ENCODE measurements at places on chromosomes 3 and 15.

- DNase-seq, result no peak
These were observed 10.8 kb upstream of the TSEN2 start for GRCh38 chr3:12473511-12473910.

DNA sequence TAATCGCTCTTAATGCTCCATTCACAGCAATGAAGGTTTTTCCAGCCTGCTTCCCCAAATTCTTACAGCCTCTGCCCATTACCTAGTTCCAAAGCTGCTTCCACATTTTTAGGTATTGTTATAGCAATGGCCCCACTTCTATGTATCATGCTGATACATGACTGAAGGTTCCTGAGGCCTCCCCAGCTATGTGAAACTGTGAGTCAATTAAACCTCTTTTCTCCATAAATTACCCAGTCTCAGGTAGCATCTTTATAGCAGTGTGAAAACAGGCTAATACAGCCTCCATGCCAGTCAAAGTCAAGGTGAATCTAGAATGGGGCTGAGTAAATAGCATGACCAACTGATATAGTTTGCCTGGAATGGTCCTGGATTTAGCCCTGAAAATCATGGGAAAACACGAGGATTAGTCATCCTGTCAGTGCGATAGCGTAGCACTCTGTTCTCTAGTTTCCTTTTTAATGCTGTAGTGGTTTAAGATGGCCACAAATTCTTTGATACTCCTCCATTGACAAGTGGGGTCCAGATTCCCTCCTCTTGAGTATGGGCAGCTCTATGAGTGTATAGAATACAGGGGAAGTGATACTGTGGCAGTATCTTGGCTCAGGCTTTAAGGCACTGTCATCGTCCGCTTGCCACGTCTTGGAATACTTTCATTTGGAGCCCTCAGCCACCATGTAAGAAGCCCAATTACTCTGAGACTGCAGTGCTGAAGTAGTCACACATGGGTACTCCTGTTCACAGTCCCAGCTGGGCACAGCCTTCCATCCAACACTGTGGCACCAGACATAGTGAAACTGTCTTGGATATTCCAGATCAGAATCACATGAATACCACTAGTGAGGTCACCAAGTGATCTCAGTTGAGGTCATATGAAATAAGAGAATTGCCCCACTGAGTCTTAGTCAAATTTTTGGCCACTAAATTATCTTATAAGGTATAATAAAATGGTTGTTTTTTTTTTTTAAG lies 94.0 kb upstream of the PLCL2 start:
- no peak for DNase-seq

- no peak for DNase-seq
These were observed 10.0 kb downstream of the GATA2 start for GRCh38 chr3:128482666-128483656.

GRCh38 chr15:31843426-31844055 lies 186.8 kb upstream of the CHRNA7 start:
- no peak for DNase-seq

DNA sequence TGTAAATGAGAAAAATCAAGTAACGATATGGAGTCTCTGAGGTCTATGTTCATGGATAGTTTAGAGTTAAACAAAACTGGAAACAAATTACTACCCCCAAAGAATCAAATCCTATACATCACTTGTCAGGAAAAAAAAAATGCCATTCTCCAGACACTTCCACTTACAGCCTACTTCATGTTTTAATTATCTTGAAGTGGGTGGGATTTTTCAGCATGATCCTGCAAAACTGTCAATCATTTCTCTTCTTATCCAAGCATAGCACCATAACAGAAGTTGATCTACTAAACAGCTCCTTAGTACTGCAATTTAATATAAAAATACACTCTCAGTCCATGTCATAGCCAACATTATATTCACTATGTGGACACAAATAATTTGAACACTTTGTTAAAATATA lies 833.9 kb downstream of the TUSC7 start:
- no peak for DNase-seq

GRCh38 chr15:82909080-82909815 lies 43.3 kb downstream of the HOMER2 start:
- no peak for DNase-seq

- no peak for DNase-seq
These were observed 34.0 kb downstream of the KLHL25 start for GRCh38 chr15:85760531-85761371.

DNA sequence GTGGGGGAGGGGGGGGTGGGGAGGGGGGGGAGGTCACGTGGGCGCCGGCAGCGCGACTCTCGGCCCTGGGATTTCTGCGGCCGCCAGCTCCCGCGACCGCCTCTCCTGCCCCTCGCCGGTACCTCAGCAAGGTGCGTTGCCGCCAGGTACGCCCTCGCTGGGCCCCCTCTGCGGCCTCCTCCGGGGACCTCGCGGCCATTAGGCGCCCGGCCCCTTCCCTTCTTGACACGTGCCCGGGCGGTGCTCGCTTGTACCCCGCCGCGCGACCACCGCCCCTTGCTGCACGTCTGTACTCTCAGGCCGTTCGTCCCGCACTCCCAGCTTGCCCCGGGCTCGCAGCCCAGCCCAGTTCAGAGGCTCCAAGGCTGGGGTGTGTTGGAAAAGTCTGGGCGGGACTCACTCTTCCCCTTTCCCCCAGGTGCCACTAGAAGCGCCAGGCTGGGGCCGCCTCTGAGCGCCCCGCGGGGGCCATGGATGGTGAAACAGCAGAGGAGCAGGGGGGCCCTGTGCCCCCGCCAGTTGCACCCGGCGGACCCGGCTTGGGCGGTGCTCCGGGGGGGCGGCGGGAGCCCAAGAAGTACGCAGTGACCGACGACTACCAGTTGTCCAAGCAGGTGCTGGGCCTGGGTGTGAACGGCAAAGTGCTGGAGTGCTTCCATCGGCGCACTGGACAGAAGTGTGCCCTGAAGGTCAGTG lies at the start of gene MAPKAPK3:
Gene MAPKAPK3 (plus strand): TSS at position 56 of the 696 bp plus-strand sequence. CDS start 415 bp downstream, at position 471.
- DNase-seq, result no peak

- no peak for DNase-seq
These were observed 41.1 kb upstream of the LAMP3 start for GRCh38 chr3:183203670-183204069.

- no peak for DNase-seq
These were observed 2.8 kb upstream of the XCR1 start for GRCh38 chr3:46029953-46030543.

DNA sequence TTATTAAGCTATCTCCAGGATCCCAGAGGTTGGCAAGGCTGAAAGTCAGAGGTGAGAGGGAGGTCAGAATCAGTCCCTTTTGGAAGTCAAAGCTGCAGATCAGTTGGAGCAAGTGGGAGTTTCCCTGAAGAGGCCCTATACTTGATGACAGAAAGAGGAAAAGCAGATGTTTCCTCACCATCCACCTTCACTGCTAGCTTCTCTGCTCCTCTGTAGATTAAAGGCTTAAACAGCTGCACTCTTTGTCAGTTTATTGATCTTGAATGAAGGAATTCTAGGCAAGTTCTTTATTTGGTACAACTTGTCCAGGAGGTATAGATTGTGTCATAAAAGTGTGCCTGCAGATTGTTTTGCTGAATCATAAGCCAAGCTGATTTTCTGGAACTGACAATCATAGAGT lies 408.2 kb upstream of the TGFBR2 start:
- DNase-seq, result no peak

GRCh38 chr3:73499787-73500186 lies 125.0 kb downstream of the PDZRN3 start:
- DNase-seq, result no peak

DNA sequence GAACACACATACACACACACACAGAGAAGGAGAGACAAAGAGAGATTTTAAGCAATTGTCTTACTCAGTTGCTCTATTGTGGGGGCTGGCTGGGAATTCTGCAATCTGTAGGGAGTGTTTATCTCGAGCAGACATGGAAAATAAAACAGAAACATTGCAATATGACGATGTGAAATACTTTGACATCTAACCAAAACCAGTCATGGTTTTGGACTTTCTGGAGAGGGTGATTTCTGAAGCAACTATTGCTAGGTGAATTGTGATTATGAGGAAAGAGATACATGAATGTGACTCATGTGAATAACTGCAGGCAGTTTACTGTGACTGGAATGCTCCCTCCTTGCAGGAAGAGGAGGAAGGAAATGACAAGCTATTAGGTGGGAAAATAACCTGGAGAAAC lies 12.3 kb upstream of the PHLDB2 start:
- no peak for DNase-seq

DNA sequence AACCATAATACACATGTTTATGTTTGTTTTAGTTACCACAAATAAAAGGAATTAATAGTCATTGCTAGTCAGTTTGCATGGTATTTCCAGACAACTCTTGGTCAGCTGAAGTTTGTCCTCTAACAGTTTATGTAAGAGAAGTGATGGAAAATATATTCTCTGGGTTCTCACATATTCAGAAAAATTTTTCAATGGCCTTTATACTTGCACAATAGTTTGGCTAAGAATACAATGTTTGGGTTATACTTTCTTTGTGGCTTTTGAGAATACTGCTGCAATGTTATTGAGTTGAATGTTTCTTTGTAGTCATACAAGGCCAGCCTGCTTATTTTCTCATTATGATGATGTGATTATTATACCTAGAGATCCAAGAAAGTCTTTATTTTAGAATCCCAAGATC lies 133.9 kb downstream of the RAP2B start:
- no peak for DNase-seq

- DNase-seq, result no peak
These were observed 43.9 kb downstream of the PTPN23 start for GRCh38 chr3:47424434-47425382.

- no peak for DNase-seq
These were observed 245.1 kb downstream of the ADAMTS17 start for GRCh38 chr15:100096700-100097099.

- DNase-seq, result no peak
These were observed 193.3 kb downstream of the ZBTB20 start for GRCh38 chr3:114953800-114954199.

DNA sequence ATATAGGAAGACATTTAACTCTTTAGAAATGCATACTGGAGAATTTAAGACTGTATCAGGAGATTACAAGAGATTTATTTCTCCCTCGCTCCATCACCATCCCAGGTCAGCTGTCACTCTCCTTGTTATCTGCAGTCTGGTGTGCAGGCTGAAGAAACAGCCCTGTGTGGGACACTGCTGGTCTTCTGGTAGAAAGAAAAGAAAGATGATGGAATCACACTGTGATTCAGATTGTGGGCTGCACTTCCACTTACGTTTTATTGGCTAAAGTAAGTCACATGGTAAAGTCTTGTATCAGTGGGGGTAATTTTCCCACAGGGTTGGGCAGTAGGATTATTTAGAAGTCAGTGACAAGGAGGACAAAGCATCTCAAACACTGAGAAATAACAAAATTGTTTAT lies 18.1 kb upstream of the ATP1B3 start:
- DNase-seq, result no peak

DNA sequence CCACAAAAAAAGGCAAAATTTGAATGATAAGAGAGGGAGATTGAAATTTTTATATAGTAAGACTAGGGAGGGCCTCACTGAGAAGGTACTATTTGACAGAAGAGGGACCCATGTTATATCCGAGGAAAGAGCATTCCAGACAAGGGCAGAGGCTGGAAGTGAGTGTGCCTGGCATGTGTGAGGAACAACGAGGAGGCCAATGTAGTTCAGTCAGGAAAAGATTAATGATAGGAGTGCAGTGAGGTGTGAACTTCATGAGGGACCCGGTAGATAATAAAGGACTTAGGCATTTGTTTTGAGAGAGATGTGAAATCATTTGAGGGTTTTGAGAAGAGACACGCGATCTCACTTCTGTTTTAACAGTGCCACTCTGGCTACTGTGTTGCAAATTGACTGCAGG lies 36.3 kb downstream of the ASTE1 start:
- DNase-seq, result no peak

DNA sequence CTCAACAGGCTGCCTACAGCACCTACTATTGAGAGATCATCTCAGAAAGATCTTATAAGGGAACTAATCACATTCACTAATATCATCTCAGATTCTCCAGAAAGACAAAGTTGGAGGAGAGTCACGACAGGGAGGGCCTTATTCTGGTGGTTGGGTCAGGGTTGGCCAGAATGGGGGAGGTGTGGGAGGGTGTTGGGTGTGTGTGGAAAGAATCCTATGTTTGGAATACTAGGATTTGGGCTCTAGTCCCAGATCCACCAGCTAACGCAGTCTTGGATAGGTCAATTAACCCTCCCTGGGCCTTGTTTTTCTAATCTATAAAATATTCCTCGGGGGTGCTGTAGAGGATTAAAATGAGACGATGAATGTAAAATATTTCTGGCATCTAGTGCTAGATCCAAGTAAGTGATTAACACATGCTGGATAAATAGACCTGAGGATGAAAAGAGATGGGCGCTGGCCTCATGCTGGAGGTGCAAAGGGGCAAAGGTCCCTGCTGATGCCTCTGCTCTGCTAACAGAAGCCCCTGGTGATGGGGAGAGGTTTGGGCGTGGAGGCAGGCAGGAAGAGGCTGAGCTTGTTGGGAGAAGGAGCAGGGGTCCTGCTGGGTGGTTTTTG lies 67.6 kb upstream of the ETV5 start:
- no peak for DNase-seq

DNA sequence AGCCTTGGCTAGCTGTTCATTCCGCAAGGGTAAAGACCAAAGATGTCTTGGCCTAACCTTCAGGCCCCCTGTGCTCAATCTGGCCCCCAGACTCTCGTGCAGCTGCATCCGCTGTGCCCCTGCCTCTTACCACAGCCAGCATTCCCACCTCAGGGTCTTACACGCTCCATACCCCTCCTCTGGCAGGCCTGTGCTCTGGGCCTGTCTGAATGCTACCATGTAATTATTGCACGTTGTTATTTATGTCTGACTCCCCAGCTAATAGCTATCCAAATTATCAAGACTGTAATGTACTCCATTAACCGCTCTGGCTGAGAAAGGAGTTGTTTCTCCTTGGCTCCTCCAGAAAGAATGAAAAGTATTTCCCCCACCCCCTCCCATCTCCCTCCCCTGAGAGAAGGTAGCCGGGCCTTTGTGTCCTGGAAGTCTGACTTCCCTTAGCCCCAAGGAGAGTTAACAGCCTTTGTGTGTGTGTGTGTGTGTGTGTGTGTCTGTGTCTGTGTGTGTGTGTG lies 54.5 kb upstream of the UBE2E1 start:
- DNase-seq, result no peak

DNA sequence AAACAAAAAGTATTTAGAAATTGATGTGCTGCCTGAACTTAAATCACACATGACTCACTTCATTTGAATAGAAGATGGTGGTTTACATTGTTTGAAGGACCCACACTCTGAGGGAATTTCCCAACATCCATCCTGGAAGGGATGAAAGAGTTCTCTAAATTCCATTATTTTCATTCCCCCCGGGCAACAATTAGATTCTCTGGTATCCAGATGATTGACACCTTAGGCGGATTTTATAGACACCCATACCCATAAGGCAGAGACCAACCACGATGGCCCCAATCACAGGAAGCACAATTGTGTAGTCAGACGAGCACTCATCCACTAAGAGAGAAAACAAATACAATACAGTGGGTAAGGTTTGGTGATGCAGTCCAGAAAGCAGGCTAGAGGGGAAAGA lies 24.6 kb upstream of the MCCC1 start:
- no peak for DNase-seq

DNA sequence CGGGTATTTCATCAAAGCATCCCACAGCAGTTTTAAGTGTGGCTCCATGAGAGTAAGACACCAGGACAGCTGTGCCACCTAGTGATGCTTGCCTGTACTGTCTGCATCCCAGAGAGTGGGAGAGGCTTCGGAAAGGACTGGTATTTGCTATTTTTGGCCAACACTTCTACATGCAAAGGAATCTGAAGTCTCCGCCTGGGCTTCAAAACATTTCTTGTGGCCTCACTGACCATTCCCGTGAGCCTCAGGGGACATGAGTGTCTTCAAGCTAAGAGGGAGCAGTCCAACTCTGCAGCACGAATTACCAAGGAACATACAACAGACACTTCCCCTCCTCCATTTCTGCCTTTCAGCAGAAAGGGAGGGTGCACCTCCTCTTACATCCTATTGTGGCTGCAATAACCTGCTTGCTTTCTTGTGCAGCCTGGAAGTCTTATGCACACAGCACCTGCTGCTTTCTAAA lies 177.5 kb downstream of the RORA start:
- no peak for DNase-seq
